Upper lobe of left lung (tissue), 6 donors: ENCODE measurements at places on chromosomes 6 and 20.

DNA sequence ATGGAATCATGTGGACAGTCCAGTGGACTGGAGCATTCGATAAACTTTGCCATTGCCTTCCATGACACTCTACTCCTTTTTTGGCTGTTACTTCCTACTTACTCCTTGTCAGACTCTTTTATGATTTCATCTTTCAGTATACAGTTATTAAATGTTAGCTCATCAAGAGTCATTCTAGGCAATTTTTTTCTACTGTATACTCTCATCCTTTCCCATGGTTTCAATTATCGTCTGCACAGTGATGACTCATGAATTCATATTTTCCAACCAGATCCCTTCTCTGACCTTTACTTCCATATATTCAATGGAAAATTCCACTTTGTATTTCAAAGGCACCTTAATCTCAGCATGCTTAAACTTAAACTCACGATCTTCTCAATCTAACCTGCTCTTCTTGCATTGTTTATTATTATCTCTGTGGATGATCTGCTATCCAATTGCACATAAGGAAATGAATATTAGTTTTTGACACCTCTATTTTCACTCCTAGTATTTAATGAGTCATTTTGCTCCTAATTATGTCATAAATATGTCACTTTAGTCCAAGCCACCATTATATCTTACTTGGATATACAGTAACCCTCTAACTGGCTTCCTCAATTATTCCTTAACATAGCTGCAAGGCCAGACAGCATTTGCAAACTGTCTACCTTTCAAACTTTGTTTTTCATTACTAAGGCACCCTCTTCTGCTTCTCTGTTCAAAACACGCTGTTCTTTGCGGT, 427.5 kb downstream of the PHF3 start:
- no peak for DNase-seq

DNA sequence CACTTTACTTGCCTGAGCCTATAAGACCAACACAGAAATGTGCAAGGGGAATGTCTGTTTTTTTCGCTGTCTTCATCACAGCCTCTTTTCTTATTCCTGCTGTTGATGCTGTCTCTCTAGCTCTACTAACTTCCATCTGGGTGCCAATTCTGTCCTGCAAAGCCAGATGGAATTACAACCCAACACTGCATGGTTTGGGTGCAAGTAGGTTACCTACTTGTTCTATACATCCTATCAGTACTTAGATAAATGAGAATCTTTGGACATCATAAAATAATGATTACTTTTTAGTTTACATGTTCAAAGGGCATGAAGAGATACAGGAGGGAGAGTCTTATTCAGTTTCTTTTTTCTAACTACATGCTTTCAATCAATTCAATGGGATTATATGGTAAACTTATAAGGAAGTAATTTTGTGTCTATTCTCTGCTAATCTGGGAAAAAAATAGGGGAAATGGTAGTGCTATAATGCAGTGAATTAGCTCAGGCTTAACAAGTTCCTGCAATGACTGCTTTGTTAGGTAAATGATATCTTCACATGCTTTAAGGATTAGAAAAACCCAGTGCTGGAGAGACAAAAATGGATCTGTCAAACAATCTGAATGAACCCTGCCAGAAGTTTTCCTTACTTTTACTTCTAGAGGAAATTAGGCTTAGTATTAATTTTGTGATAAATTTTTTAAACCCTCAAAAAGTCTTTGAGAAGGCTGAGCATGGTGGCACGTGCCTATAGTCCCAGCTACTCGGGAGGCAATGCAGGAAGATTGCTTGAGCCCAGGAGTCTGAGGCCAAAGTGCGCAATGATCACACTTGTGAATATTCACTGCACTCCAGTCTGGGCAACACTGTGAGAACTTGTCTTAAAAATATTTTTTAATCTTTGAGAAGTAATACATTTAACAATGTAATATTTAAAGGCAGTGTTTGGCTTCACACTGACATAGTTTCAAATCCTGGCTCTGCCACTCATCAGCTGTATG, 86.5 kb upstream of the E2F3 start:
- DNase-seq, result no peak

DNA sequence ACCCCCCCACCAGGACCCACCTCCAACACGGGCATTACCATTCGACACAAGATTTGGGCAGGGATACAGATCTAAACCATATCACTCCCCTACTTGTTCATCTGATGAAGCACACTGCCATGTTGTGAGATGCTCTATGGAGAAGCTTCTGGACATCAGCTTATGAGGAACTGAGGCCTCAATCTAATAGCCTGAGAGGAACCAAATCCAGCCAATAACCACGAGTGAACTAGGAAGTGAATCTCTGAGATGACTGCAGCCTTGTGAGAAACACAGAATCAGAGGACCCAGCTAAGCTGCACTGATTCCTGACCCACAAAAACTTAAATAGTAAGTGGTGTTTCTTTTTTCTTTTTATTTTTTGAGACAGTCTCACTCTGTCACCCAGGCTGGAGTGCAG, 21.6 kb upstream of the ZBTB2 start:
- no peak for DNase-seq

GRCh38 chr6:6217855-6218758, 102.4 kb downstream of the F13A1 start:
- DNase-seq, result no peak

- DNase-seq, result no peak
Observed at GRCh38 chr20:34337982-34338726, 24.9 kb upstream of the ITCH start.

- no peak for DNase-seq
Observed at GRCh38 chr20:16601047-16601446, 27.8 kb upstream of the KIF16B start.

DNA sequence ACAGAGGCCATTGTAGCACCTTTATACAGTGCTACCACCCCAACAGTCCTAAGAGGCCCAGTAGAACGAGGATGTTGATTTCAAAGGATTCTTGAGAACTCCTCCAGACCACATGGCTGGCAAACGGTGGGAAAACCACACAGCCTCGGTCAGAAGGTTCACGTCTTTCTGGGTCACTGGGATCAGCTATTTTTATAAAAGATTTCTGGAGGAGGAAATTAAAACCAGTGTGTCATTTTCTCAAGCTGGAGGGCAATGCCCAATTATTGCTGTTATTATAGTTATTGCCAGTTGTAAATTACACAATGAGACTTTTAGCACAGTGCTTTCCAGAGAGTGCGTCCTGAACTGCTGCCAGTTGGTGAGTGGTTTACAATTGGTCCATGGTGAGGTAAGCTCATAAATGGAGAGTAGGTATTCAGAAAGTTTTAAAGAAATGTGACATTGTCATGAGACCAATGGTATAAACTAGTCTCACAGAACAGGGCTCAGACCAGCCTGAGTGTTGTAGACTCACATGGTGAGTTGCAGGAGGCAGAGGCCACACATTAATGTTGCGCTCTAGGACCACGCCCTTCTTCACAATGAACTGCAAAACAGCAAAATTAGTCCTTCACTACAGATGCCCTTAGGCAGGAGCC, 8.4 kb upstream of the PPP1R14C start:
- DNase-seq, result peak; percentile 72

GRCh38 chr6:107110200-107110599, 5.1 kb downstream of the BEND3 start:
- no peak for DNase-seq

GRCh38 chr6:157710604-157711003, 112.4 kb upstream of the SNX9 start:
- no peak for DNase-seq

DNA sequence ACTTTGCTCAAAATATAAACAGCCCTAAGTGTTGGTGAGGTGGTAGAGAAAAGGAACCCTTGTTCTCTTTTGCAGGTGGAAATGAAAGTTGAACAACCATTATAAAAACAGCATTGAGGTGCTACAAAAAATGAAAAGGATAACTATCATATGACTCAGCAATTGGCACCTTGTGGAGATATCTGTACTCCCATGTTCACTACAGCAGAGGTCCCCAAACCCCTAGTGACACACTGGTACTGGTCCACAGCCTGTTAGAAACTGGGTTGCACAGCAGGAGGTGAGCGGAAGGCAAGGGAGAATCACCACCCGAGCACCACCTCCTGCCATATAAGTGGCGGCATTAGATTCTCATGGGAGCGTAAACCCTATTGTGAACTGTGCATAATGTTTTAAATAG, 267.4 kb upstream of the THEMIS start:
- DNase-seq, result no peak

DNA sequence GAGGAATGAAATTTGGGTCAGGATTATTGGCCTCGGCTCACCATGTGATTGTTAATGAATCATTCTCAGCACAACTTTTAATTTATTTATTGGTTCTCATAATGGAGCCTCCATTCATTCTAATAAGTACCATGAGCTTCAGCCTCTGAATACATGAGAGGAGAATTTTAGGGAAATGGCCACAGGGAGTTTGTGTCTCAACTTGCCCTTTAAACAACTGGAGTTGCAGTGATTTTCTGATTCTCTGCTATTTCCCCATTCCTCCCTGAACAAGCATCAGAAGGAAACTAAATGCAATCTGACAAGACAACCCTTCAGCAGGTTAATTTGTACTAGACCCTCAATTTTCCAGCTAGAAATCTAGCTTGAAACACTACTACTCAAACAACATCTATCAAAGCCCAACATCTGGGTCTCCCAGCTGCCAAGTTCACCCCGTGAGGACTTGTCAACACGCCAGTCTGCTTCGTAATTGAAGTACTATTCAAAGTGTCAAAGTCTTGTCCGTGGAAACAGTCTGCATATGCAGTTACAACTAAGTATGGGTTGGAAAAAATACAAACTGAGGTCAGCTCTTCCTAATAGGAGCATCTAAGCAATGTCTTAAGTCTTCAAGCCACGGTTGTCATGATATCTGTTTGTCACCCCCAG, 235.4 kb downstream of the CDH4 start:
- DNase-seq, result no peak

DNA sequence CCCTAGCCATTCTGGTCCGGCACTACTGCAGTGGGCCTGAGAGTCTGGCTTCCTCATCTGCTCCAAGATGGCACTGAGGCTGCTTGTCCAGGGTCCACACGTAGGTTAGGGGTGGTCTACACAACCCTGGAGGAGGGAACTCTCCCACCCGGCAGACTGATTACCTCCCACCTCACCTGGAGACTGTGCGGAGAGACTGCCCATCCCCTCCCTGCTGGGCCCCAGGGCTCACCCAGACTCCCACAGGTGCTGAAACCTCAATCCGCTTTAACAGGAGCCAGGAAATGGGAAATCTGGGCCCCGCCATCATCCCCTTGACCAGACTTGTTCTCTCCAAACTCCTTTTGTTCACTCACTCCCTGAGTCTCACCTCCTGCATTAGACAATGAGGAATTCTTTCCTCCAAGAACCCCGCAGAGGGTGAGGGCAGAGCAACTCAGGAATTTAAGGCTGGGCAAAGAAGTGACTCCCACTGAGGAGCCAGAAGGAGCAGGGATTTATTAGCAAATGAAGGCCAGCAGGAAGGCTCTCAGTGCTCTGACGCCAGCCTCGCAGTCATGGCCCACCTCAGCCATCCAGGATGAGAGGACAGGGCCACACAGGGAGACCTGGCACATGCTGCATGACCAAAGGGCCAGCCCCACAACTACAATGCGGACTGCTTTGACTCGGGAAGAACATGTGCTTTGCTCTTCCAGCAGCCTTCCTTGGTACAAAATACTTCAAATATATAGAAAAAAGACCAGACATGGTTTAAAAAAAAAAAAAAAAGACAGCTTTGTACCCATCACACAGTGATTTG, 53.0 kb downstream of the CDK5RAP1 start:
- no peak for DNase-seq

- DNase-seq, result peak; percentile 41
Observed at GRCh38 chr6:21595285-21596144, 2.0 kb downstream of the SOX4 start.

DNA sequence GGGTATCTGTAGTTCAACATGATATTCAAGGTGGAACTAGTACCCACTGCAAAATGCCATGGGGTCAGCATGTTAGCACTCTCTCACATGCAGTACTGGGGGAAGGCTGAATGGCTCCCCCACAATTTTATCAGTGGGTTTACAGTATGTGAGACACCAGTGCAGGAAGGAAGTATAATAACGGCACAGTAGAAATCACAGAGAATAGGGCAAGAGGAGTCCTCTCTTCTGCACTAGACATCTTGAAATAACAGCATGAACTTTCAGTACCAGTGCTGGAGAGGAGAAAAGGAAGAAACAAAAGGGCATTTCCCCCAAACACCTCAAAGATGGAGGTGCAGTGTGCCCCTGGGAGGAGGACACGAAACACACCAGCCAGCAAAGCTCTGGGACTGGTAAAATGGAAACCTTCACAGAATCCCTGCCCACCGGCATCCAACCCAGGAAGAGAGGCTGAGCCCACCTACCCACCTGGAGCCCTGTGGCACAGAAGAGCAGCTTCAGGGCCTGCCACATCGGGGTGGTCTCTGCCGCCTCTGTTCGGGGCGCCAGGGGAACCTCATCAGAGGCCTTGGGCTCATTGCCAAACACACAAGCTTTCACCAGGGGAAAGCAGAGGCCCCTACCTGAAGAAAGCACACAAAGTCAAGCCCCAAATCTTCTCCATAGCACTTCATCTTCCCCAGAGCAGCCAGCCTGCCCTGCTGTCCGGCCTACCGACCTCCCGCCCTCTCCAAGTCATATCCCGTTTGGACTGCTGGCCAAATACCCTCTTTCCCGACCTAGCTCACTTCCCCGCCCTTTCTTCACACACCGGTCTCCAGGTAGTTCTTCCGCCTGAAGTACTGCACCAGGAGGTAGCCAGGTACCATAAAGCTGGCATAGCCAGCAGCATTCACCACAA, 1.2 kb downstream of the SLC35B2 start:
- no peak for DNase-seq

DNA sequence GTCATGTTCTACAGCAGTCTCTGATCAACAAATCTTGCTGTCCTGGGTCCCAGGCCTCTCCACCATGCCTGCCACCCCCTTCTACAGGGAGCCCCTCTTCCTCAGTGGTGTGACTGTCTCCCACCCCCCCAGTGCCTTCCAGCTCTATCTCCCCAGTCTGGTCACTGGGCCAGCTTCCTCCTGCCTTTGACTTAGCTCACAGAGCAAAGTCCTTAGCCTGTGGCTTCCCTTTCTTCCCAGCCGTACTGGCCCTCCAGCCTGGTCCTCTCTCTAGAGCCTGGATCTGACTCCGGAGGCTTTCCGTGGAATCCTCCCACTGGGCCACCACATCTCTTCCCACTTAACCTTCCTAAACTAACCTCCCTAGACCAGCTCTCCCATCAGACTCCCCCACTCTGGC, 17.0 kb downstream of the MAPK13 start:
- DNase-seq, result no peak

DNA sequence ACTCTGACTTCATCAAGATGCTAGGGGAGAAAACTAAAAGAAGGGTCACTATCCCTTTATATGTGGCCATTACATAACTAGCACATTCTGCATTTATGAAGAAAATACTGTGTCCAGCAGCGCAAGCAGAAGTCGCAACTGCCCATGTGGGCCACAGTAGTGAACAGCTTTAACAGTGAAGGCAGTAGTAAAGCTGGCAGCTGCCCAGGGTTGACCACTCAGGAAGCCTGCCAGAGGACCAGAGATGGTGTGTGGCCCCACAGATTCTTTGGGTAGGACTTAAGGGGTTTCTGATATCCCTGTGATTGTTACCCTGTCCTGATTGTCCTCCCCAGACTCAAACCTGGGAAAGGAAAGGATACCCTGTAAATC, 88.3 kb upstream of the NT5E start:
- no peak for DNase-seq
